Activated CD4-positive, alpha-beta T cell treated with anti-CD3 and anti-CD28 coated beads, Interleukin-2, amount 50 U/mL, for 24 hours (primary cell): ENCODE measurements at places on chromosomes 6 and 20.

DNA sequence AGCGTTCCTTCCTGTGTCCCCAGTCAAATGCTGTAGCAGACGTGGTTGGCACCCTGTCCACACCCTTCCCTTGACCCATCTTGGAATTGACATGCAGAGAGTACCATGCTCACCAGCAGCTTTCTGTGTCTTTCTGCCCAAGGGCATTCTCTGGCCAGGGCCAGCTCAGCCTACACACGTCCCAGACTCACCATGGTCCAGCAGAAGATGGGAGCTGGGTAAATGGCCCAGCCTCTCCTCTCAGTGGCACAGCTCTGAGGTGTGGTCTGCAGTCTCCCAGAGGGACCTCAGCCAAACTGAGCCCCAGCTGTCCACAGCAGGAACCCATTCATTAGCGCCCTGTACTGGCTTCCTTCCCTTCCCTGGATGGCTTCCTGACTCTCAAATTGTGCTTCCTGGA, 31.1 kb upstream of the BLCAP start:
- DNase-seq: no peak

DNA sequence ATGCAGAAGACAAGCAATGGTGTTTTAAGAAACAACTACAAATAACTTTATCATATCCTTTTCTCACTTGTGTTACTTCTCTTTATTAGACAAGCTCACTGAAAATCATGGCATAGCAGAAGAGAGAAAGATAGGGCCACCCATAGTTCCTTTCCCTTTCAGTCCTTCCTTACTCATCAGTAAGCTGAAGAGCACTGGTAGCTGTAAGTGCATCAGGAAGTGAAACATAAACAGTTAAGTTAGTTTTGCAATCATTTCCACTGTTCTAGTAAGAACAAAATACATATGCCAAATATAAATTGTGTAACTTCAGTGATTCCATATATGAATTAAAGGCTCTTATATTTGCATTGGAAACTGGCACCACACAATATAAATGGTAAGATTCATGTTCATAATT, 220.1 kb downstream of the HACE1 start:
- no peak for DNase-seq

- DNase-seq: no peak
Measured at GRCh38 chr6:35164868-35165267, 23.7 kb upstream of the TCP11 start.

DNA sequence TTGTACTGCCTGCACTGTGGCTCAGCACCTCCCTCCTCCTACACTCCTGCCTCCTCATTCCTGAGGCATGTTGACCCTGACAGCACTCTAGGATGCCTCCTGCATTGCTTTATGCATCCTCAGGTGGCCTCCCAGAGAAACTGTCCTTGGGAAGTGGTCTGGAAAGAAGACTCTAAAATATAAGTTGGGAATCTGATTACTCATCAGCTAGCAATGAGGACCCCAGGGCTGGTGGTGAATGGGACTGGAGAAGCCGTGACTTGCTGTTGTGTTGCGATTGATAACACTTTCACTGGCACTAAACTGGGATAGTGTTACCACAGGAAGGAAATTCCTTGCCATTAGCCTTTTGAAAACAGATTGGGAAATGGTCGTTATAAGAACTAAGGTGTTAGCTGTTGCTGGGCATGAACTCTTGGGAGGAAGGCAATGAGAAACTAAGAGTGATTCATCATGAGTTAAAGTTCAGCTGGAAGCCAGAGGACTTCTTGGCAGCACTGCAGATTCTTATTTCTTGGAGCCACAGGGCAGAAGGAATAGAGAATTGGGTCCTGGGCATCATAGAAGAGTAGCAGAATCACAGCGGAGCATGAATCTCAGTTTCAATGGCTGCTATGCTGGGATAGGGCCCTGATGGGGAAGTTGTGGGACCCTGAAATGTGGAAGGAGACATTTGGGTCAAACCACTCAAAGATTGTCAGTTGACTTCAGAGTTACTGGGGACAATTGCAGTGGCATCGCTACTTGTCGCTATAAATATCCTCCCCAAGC, 10.1 kb upstream of the SIRPD start:
- DNase-seq: no peak

DNA sequence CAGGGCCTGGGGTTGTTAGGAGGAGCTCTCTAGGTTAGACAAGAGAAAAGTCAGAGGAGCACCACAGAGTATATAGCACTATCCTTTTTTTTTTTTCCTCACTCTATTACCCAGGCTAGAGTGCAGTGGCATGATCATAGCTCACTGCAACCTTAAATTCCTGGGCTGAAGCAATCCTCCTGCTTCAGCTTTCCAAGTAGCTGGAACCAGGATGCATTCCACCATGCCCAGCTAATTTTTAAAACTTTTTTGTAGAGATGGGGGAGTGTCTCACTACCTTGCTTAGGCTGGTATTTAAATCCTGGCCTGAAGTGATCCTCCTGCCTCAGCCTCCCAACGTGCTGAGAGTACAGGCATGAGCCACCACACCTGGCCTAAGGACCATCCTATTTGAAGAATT, 19.3 kb upstream of the AKIRIN2 start:
- no peak for DNase-seq

GRCh38 chr20:36969478-36970186, 18.1 kb upstream of the SAMHD1 start:
- peak; percentile 19 for DNase-seq
